ENCODE measurements at places on chromosomes 4 and X.

DNA sequence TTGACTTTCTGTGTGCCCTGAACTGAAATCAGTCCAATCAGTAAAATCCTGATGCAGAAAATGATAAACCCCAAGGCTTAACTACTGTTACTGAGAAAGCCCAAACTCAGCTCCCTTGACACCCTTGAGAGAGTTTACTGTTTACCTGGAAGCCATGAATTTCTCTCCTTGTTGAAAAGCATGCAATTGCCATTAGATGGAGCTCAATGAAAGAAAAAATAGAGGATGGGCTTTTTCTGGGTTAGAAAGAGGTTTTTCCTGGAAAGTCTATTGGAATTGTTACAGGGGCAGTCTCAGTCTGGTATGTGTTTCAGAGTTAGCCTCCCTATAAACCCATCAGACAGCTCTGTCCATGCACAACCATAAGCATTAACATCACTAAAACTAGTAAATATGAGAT is 66.4 kb upstream of the C4orf54 start:
- DNase-seq: no peak

GRCh38 chrX:69603566-69604194 is 12.2 kb upstream of the EDA start:
- DNase-seq: no peak

DNA sequence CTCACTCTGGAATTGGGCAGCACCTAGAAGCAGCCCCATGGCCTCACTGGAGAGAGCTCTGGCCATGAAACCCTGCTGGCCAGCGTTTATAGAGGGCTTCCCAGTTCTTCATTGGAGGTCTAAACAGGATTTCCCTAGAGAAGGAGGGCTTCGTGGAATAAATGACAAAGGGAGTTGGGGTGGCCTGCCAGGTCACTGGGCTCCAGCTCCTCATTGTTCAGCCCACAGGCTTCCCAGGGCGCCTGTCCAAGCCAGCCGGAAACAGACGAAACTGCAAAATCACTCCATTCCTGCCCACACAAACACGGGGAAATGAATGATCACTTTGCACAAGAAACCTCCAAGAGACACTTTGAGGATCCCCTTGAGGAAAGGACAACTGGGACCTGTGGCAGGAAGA is 189.7 kb downstream of the TSPAN5 start:
- DNase-seq: no peak

DNA sequence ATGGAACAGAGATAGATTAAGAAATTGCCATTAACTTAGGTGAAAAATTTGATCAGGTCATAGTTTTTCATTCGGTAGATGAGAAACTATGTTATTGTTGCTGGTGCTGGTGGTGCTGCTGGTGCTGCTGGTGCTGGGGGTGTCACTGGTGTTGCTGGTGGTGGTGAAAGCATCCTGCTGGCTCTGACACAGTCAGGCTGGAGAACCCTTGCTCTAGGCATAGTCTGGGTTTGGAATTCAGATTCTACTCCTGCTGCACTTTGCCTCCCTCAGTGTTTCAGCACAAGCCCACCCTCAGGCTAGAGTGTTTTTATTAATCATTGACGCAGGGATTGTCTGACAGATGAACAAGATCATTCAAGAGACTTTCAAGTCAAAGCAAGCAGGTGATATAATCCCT is 80.2 kb downstream of the USP46 start:
- DNase-seq: no peak

DNA sequence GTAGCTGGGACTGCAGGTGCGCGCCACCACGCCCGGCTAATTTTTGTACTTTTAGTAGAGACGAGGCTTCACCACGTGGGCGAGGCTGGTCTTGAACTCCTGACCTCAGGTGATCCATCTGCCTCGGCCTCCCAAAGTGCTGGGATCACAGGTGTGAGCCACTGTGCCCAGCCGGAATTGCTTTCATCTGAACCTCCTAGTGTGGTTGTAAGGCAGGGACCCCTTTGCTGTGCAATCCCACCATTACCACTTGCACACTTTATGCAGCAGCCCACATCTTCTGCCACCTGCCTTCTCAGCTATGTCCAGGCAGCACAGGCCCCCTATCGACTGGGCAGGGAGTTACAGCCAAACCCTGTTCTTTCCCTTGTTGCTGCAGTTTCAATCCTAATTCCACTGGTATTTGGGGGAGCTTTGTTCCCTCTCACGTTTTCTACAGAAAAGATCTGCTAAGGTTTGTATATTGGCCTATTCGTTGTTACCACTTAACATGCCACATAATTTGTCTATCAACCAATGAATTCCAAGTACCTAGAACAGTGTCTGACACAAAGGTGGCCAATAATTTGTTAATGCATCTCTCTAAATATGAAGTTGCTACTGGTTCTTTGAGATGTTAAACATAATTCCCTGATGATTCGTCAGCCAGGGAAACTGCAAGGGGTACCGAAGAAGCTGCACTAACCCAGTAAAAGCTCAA is 6.5 kb downstream of the RPL39 start:
- DNase-seq: no peak

DNA sequence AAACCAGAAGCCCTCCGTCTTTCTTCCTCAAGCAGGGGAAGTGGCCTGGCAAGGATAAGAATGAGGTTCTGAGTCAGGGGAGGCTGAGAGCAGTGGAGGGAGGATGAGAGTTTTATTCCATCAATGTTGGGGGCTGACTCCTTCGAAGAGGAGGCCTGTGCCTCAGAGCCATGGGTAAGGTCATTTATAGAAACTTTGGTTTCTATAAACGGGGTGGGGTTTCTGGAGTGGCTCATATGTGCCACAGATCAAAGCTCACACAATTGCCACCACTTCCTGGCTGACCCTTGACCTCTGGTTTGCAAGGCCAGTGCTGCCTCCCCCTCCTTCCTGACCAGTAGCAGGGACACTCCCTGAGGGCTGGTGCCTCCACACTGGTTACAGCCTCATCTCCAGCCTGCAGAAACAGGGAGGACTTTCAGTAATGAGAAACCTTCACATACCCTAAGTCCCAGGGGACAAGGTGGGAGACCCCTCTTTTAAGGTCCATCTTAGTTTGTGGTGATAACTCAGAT is 166.0 kb downstream of the PDGFRA start:
- DNase-seq: no peak

- no peak for DNase-seq
Measured at GRCh38 chr4:150259861-150260567, 181.8 kb downstream of the DCLK2 start.

GRCh38 chr4:31043382-31044062 is 323.4 kb downstream of the PCDH7 start:
- no peak for DNase-seq

DNA sequence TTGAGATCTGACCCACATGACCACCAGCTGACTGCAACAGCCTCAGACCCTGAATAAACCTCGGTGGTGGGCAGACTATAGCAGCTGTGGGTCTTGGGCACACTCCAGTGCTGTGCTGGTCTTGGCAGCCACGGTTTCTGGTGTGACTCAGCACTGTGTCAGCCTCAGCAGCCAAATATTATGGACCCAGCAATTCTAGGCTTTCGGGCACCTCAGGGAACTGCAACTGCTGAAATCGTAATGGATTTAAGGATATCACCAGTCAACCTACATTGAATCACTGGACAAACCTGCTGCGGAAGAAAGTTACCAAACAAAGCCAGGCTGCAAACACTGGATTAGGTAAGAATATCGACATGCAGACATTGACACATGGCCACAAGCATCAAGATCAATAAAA is 10.5 kb upstream of the UBE2NL start:
- DNase-seq: no peak

DNA sequence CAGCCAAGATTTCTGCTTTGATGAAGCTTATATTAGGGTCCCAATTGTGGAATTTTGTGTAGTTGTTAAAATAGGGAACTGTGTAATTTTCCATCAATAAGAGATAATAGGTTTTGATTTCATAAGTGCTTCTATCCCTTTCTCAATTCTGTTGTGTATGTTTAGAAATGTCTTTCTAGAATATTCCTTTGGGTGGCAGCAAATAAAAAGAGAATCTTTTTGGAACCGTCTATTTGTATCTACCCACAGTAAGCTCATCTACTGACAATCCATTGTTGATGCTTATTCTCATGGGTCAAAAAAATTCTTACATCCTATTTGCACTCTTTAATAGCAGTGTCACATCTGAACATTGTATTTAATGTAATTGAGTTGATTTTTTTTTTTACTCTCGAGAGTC is 61.7 kb downstream of the TMA16 start:
- DNase-seq: no peak

GRCh38 chr4:159401226-159401712 is 298.4 kb downstream of the RAPGEF2 start:
- no peak for DNase-seq

DNA sequence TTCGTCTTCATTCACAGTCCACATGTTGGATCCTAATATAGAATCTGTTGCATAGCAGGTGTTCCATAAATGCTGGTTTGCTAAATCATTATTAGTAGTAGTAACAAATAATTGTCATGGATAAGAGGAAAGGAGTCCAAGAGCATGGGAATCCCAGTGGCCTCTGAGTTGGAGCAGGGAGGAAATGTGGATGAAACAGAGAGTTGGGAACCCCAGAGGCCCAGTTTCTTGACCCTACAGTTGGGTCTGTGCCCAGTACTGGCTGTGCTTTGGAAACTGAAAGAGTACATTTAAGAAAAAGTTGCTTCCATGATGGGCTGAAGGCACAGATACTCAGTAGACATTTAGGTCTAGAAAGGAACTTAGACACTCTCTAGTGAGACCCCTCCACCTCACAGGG is 149.4 kb upstream of the PSAPL1 start:
- DNase-seq: no peak

Data from fibroblast of skin of left biceps (primary cell).